RCC 7860 (cell line): ENCODE measurements at places on chromosomes 16 and 17.

- no peak for DNase-seq
Measured at GRCh38 chr17:78714534-78714933, 67.5 kb downstream of the CYTH1 start.

GRCh38 chr17:69581061-69581961 lies 166.8 kb downstream of the MAP2K6 start:
- peak; percentile 7 for DNase-seq

DNA sequence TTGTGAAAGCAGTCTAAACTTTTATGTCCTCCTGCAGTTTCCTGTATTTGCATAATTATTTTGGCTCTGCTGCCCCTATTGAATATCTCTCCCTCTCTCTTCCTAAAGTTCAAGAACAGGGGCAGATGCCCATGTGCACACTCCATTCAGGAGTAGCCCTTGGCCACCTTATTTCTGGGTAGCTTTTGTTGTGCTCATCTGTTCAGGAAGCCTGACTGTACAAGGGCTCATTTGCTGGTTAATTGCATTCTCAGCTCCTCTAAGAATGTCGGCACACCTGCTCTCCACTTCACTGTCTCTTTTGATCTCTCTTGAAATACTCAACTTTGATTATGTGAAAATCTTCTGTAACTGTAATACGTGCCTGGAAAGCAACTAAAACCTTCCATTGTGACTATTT lies 1378.8 kb upstream of the CDH8 start:
- no peak for DNase-seq

DNA sequence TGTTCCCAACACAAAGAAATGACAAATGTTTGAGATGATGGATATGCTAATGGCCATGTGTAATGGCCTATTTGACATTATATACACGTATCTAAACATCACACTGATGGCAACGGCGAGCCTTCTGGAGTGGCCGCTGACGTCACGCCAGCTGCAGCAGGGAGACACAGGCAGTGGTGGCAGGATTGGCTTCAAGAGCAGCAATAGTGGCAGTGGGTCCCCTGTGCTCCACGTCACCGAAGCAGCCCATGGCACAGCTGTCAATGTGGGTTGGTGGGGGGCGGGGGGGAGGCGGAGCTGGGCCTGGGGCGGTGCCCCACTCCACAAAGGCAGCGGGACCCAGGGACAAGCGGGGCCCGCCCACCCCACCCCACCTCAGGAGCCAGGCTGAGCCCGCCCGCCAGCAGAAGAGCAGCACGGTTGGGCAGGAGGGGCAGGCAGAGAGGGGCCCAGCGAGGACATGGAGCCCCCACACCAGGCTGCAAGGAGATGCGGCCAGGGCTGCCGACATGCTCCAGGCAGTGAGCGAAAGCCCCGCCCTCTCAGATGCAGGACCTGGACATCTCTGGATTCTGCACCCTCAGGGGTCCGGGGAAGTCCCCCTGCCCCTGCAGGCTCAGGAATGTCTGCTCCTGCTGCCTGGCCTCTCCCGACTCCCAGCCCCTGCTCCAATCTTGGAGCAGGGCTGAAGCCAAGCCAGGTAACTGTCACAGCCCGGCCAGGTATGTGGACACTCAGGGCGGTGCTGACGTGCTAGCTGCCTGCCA lies 64.6 kb downstream of the USP32 start:
- no peak for DNase-seq

DNA sequence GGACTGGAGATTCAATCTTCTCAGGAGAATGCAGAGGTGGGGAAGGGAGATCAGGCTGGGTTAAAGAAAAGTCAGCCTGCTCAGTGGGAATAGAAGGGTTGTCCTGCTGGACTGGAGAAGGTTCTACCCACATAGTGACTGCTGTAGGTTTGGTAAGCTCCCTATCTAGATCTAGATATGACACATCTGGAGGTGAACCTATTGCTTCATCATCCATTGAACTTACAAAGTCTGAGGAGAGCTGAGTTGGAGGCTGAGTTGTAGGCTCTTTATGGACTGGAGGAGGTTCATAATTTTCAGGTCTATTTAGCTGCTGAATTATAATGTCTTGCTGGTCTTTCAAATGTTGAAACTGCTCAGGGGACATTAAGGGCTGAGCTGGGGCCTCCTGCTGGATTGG lies 46.0 kb upstream of the NF1 start:
- no peak for DNase-seq

DNA sequence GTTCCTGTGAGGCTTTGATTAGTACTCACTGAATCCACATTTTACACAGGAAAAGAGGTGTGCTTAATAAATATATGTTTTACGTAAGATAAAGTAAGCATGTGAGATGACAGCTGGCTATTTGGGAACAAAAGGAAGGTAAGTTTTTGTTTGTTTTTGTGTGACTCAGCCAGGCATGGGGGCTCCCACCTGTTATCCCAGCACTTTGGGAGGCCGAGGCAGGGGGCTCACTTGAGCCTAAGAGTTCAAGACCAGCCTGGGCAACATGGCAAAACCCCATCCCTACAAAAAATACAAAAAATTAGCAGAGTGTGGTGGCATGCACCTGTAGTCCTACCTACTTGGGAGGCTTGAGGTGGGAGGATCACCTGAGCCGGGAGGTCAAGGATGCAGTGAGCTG lies 17.9 kb downstream of the GPR142 start:
- no peak for DNase-seq

- DNase-seq, result no peak
Measured at GRCh38 chr16:56259425-56259779, 68.1 kb downstream of the GNAO1 start.

DNA sequence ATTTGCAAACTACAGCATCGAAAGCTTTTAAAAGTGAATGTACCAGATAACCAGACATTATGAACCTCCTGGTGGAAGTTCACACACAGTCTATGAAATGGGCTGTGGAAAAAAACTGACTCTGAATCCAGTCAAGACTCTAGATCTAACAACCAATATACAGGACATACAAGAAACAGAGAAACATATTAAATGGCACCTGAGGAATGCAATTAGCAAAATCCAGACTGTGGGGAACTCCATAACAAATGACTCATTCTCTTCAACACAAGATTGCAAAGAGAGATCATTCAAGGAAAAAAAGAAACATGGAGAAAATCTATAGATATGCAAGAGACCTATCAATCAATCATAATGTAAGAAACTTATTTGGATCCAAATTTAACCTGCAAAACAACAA lies 119.0 kb downstream of the MYO1D start:
- no peak for DNase-seq

- no peak for DNase-seq
Measured at GRCh38 chr16:22375963-22376640, 1.7 kb upstream of the CDR2 start.

DNA sequence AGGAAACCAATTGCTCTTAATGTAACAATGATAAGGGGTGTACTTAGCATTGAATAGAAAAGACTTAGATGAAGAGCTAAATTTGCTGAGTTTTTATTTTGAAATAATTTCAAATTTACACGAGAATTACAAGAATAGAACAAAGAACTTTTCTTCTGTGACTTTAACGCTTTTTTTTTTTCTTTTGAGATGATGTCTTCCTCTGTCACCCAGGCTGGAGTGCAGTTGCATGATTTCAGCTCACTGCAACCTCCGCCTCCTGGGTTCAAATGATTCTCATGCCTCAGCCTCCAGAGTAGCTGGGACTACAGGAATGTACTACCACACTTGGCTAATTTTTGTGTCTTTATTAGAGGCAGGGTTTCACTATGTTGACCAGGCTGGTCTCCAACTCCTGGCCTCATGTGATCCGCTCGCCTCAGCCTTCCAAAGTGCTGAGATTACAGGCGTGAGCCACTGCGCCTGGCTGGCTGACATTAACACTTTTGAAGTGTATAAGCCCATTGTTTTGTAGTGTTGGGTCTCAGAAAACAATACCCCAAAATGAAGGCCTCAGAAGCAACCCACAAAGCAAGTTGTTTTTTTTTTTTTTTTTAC lies 2.1 kb downstream of the TEN1 start:
- no peak for DNase-seq

DNA sequence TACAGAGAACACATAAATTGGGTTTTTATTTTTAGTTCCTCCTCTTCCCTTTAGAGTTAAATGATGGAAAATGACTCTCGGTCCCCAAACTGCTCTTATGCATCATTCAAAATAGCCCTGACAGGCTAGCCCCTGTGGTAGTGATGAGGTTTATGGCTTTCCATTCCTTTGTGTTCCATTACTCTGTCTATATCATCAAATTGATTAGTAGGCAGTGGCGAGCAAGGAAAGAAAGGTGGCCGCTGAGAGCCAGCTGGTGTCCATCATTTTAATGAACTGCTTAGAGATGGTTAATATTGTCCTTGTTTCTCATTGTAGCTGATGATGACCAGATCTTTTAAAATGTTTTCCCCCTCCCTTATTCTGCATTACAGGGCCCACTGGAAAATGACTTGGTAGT lies 179.5 kb downstream of the PHKB start:
- DNase-seq, result no peak

DNA sequence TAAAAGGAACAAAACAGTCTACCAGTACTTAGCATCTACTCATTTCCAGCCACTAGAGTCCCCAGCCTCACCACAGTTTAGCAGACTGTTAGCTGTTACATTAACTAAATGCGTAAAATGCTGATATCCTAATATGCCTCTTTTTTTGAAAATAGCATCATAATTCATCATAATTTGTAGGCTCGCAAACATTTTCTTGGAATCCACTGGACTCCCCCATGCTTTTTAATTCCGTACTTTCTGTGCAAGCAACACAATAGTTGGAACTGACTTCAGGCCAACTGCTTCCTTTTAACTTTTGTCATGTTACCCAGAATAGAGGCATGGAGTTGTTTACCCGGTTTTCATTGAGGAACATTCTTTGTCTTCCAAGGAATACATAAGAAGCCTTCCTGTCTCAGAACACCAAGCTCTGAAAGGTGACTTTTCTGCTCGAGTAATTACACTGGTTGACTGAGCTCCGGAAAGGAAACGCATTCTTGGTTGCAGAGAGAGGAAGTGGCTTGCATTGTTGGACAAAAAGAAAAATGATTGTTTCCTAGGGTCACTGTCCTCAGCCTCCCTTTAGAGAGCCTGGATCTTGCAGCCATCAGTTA lies 30.9 kb upstream of the SEC14L1 start:
- DNase-seq, result peak; percentile 80

GRCh38 chr16:2913603-2914002 lies 1.9 kb downstream of the FLYWCH1 start:
- no peak for DNase-seq

- DNase-seq, result no peak
Measured at GRCh38 chr16:78494674-78495073, 395.2 kb downstream of the WWOX start.

DNA sequence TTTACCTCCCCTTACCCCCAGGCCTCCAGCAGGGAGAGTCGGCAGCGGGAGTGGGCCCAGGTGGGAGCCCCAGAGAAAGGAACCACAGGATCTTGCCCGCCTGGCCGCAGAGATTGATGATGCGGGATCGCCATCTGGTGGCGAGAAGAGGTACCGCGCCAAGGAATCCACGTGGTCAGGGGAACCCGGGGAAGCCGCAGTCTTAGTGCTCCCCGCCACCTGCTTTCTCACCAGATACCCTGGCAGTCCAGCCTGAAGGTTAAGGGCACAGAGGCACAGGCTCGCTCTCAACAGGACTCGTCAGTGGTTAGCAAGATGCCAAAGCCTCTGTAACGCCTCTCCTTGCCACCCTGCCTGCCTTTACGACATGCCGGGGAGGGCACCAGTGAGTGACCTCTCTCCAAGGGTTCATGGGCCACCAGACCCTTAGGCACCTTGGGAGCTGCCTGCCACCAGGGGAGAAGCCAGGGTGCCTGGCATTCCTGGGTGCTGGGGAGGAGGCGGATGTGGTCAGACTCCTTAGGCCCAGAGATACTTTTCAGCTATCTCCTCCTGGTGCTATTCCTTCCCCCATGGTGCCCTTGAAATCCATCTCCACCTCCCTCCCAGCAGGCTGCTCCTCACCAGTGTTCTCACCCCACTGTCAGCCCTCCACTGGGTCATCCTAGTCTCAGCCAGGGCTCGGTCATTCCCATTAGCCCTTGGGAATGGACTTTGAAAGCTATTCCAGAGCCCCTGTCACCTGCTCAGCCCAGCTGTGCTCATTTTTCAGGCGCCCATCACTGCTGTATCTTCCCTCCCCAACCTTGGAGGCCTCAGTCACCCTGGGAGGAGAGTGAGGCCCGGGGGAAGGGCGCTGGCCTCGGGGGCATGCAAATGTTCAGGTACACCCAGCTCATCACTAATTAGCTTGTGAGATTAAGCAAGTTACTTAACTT lies 5.5 kb upstream of the RHBDF2 start:
- peak; percentile 52 for DNase-seq

DNA sequence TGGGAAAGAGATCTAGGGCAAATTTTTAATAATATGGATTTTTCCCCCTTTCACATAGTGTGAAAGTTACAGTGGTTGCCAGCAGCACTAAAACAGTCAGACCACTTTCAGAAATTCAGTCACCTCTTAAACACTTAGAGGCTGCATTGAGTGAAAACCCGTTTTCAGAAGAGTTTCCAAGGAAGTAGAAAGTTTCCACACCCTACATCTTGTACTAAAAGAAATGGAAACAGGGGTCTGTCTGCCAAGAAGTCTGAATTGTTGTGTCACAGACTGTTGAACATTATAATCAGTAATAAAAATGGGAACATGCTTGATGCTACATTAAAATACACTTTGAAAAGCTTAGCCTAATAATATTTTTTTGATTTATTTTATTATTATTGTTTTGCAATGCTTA lies 278.9 kb upstream of the KCNJ16 start:
- DNase-seq, result no peak

GRCh38 chr16:15521758-15522509 lies 87.5 kb downstream of the BMERB1 start:
- DNase-seq, result no peak

GRCh38 chr16:85182774-85183173 lies 70.5 kb upstream of the CIBAR2 start:
- no peak for DNase-seq

DNA sequence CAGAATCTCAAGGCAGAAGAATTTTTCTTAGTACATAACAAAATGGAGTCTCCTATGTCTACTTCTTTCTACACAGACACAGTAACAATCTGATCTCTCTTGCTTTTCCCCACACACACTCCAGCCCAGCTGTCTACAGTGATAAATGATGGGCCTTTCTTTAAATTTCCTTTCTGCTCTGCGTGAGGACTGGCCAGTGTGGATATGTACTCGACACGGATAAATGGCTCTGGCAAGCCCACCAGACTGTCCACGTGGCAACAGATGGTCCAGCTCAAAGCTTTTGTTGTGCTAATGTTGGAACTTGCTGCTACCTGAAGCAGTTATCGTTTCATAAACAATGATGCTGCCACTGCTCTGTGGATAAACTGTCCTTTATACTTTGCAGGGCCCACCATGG lies 410.7 kb downstream of the TMEM114 start:
- no peak for DNase-seq

DNA sequence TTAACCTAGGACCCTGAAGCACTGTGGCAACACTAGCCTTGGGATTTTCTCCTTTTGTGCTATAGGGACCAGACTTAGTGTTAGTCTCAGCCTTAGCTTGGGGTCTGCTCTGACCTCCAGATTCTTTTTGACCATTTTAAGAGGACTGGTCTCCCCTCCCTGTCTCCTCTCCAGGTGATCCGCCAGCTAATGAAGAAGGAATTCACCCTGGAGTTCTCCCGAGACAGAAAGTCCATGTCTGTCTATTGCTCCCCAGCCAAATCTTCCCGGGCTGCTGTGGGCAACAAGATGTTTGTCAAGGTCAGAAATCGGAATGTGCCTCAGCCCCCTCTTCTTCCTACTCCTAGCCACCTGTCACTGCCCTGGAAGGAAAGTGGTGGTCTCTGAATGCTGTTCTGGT lies 19.5 kb downstream of the ATP2A1 start:
- DNase-seq, result no peak

GRCh38 chr16:22425847-22426246 lies 51.4 kb upstream of the CDR2 start:
- DNase-seq, result no peak
